Bone marrow (tissue), 2 donors: ENCODE measurements at places on chromosomes 2 and 18.

GRCh38 chr2:129661935-129662334 lies 317.5 kb upstream of the RAB6C start:
- DNase-seq, result no peak

GRCh38 chr2:73984203-73984921 lies at the start of gene TET3:
TSS of gene TET3 (plus strand) at chr2:73984910. CDS start at chr2:73986404, 1,494 bp downstream.
- no peak for DNase-seq

DNA sequence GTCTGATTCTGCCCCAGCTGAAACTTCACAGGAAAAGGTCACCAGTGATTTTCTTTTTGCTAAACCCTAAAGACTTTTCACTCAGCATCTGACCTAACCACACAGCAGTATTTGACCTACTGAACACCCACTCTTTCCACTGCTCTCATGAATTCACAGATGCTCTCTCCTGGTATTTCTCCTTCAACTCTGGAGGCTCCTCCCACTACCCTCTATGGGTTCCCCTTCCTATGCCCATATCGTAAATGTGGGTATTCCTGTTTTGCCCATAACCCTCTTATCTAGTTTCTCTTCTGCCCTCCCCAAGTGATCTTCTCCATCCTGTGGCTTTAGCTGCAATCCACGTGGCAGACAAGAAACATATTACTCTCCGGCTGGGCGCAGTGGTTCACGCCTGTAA lies 7.6 kb downstream of the PLEKHM3 start:
- no peak for DNase-seq

DNA sequence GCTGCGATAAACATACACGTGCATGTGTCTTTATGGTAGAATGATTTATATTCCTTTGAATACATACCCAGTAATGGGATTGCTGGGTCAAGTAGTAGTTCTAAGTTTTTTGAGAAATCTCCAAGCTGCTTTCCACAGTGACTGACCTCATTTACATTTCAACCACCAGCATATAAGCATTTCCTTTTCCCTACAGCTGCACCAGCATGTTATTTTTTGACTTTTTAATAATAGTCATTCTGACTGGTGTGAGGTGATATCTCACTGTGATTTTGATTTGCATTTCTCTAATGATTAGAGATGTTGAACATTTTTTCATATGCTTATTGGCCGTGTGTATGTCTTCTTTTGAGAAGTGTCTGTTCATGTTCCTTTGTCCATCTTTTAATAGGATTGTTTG lies 22.8 kb downstream of the GALNT1 start:
- DNase-seq, result no peak

GRCh38 chr2:199509403-199509802 lies 51.7 kb upstream of the SATB2 start:
- no peak for DNase-seq

DNA sequence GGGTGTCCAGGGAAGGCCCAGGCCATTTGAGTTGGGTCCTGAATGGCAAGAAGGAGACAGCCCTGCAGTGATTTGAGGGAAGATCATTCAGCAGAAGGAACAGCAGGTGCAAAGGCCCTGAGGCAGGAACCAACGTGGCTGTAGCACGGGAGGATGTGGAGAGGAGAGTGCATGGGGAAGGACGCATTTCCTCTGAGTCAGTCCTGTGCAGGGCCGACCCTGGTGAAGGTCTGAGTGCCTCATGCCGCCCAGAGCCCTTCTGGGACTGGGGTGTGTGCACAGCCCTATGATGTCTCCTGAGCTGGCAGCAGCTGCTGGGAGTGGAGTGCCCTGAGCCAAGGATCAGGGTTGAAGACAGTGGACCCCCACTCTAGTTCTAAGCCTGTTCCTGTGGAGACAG lies 17.9 kb upstream of the ARHGEF4 start:
- no peak for DNase-seq

DNA sequence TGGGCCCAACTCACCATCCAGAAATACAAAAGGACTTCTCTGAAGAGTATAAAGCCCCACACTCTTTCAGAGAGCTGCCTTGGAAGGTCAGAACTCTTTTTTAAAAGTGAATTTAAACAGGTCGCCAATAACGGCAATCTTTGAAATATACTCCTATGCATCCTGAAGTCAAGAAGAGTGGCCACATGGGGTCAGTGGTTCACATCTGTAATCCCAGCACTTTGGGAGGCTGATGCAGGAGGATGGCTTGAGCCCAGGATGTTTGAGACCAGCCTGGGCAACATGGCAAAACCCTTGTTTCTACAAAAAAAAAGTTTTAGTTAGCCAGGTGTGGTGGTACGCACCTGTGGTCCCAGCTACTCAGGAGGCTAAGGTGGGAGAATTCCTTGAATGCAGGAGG lies 68.1 kb upstream of the FZD7 start:
- no peak for DNase-seq

- DNase-seq, result no peak
Measured at GRCh38 chr2:231397928-231398294, 2.4 kb downstream of the B3GNT7 start.

- peak; percentile 17 for DNase-seq
Measured at GRCh38 chr2:3423492-3424170, 44.1 kb downstream of the TRAPPC12 start.

DNA sequence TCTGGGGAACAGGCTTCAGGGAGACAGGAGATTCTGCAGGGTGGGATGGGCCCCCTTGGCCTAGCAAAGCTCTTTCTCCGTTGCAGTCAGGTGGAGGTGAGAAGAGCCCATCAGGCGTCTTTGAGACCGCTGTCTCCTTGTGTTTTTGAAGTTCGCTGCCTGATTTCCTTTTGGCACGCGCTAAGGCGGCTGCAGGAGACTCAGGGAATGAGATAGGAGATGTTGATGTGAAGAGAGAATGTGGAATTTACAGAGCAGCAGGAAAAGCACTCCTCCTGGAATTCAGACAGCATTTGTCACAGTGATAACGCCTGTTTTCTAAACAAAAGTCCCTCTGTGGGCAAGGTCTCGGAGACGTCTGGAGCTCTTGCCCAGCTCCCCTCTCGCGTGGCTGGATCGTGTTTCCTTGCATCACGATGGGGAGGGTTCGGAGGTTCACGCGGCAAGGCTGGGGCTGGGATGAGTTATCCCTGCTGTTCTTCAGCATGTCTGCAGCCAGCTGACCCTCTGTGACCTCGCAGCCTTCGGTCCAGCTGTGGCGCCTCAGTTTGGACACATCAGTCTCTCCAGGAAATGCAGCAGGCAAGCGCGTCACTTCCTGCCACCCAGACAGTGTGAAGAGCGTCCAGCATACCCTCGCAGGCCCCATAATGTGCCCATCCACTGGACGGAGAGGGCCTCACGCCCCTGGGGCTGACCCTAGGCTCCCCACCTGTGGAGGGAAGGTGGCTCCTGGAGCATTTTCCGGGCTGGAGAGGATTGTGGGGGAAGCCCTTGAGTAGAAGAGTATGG lies 30.2 kb downstream of the GLI2 start:
- DNase-seq, result no peak

DNA sequence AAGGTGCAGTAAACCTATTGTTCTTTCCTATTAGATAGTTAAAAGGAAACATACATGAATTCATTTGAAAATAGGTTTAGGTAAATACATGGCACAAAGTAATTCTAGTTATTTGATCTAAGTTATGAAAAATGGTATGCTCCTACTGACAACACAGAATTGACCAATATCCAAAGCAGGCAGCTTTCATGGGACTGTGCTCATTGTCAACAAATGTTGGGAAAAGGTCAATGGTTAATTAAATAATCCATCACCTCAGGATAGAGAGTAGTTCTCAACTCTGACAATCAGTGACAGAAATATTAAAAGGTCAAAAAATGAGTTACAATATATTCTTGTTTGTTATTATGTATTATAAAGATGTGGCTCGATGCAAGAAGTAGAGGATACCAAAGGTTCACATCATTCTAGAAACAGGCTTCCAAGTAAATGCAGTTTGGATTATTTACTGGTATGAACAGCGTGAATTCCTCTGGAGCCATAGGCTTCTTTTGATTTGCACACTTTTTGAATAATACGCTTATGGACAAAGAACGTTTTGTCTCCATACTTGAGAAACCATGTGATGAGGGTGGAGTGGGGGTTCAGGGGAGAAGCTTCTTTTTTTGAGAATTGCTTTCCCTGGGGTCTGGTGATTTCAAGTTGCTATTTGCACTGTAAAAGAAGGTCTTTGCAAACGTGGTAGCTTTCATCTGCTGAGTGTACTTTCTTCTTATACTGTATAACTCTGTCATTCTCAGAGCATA lies 422.0 kb upstream of the ZEB2 start:
- no peak for DNase-seq

DNA sequence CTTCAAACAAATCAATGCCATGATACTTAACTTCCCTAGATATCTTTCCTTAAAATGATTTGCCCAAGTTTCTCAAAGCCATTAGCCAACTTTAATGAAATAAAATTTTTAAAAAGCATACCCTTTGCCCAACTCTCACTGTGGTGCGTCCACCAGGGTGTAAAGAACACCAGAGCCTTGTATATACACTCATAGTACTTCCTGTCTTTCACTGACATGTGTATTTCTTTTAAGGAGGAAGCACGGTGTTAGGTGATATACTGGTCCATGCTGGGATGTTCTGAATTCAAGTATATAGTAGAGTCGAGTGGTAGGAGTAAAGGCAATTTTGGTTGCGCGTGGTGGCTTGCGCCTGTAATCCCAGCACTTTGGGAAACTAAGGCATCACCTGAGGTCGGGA lies 22.7 kb downstream of the AAK1 start:
- DNase-seq, result no peak
